ENCODE measurements at places on chromosomes 12 and 14.

GRCh38 chr14:35155962-35156361, 33.6 kb downstream of the PRORP start:
- no peak for DNase-seq

DNA sequence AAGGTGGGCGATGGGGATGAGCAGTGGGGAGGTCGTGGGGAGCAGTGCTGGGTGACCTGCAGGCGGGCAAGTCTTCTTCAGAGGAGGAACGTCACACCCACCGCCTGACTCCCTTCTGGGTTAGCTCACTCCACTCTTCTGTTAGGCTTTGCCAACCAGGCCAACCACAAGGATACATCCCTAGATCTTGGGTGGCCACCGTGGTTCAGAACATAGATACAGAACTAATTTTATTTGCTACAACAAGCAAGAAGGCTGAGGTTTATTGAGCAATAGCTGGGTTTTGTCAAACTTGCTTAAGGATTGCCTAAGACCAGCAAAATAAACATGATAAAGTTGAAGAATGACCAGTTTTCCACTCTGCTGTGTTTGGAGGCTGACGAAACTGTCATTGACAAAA, 109.4 kb downstream of the DACT1 start:
- DNase-seq: no peak

DNA sequence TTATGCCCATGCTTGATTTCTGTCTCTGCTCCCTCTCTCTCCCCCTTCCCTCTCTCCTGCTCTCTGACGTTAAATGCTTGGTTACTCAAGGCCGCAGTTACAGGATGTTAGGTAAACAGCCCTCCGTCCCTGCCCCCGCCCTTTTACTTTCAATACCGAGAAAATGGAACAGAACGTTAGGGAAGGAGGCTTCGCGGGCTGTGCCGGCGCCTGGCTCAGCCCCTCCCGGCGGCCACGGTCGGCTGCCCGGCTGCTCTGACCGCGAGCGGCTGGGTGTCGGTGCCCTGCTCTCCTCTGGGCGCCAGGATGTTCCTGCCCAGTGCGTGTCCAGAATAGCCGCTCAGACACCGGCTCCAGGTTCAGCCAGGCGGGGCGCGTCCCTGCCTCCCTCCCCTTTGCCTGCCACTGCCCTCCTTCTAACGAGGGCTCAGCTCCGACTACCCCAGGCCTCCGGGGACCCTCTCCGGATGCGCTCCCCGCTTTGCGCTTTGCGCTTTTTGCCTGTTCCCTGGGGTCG, 166.1 kb downstream of the ADCK1 start:
- DNase-seq: peak; percentile 7

DNA sequence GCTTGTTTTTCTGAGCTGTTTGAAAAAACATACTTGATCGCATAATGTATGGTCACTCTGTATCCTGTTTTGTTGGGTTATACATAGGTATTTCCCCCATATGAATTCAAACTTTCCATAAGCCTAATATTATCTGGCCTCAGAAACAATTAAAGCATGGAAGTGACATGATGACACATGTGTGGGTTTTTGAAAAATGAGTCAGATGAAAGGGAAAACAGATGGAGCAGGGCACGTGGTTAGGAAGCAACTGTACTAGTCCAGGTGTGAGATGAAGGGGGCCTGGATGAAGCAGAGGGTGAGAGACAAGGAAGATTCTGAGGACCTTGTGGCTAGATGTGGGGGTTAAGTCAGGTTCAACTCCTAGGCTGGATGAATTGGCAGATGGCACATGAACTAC, 92.7 kb upstream of the DNM1L start:
- no peak for DNase-seq

DNA sequence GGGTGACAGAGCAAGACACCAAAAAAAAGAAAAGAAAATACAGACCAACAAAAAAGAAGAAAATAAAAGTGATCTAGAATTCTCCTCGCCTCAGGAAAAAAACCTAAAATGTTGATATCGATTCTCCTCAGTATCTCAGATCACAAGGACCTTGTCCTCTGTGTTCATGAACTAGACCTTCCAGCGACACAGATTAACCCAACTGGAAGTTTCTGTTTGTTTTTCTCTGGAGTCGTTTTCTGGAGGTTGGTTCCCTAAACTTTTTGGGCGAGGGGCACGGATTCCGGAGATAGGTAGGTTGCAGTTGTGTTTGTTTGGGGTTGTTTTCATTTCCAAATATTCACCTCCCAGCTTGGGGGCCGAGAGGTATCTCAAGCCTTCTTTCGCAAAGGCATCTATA, 559 bp upstream of the RFC5 start:
- peak; percentile 46 for DNase-seq

DNA sequence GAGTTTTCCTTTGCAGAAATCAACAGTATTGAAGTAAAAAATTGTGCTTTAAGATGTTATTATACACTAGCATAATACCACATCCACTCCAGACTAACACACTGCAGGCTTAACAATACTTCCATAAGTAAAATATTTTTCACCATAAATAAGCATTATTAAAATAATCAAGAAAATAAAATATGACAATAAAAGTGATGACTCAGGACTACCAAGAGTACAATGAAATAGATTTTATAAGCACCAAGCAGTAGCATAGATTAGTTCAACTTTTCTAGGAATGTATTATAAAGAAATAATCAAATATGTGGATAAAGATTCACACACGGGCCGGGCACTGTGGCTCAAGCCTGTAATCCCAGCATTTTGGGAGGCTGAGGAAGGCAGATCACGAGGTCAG, 40.4 kb upstream of the MTHFD1 start:
- DNase-seq: no peak
